Lower lobe of right lung (tissue), 2 donors: ENCODE measurements at places on chromosomes 2 and 18. TPM values are rescaled to one million over a fixed set of nuclear protein-coding genes. Genes with fewer than 3 reads are reported as not detected.

The CD226 gene
- 5.4 TPM for total RNA-seq

The MC4R gene
- 0.35 TPM for total RNA-seq

The IL1RL2 gene
- not detected for total RNA-seq

The PLB1 gene
- total RNA-seq: 5.5 TPM

The SETBP1 gene
- 25.8 TPM for total RNA-seq

The RGPD4 gene
- not detected for total RNA-seq

The SH3RF3 gene
- 5.7 TPM for total RNA-seq

The IL1A gene
- 2.1 TPM for total RNA-seq

The PDE1A gene
- total RNA-seq: 5.2 TPM

The NAT8 gene
- not detected for total RNA-seq

The SLC8A1 gene
- 58.5 TPM for total RNA-seq

The BZW1 gene
- total RNA-seq: 154 TPM

The KANSL1L gene
- 34.4 TPM for total RNA-seq

The IL36RN gene
- not detected for total RNA-seq

The KHK gene
- 5.1 TPM for total RNA-seq

The FOXI3 gene
- not detected for total RNA-seq

The KLHL30 gene
- 0.71 TPM for total RNA-seq

The ANTXR1 gene
- 54.3 TPM for total RNA-seq

The FMNL2 gene
- total RNA-seq: 77.9 TPM

The FBXO15 gene
- 4.2 TPM for total RNA-seq

The MOCOS gene
- 4.2 TPM for total RNA-seq

The POTEI gene
- total RNA-seq: 0.24 TPM

The TCF7L1 gene
- total RNA-seq: 17.1 TPM
